ENCODE measurements at places on chromosomes 5 and 9.

- DNase-seq, result no peak
These were observed 282.9 kb downstream of the NFIB start for GRCh38 chr9:14031060-14031414.

- no peak for DNase-seq
These were observed 287.1 kb upstream of the CDH9 start for GRCh38 chr5:27325513-27325912.

DNA sequence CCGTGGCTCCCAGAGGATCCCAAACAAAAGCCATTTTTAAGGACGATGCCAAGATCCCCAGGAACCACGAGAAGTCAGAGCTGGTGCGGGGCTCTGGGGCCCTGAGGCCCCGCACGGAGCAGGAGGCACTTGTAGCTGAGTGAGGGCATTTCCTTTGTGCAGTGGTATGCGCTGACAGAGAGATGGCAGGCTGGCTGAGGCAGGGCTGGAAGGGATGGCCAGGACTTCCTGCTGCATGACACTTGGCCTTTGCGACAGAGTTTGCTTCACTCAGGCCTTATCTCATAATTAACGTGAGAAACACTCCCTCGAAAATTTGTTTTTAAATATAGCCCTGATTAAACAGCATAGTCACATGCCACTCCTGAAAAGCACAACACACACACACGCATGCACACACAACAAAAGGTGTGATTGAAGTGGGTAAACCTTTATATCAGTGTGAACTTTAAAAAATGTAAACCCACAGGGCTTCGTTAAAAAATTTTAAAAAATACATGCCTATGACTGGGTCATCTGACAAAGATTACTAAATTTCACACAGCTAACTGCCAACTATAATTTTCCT, 536.6 kb downstream of the PDE4D start:
- DNase-seq, result peak; percentile 23

DNA sequence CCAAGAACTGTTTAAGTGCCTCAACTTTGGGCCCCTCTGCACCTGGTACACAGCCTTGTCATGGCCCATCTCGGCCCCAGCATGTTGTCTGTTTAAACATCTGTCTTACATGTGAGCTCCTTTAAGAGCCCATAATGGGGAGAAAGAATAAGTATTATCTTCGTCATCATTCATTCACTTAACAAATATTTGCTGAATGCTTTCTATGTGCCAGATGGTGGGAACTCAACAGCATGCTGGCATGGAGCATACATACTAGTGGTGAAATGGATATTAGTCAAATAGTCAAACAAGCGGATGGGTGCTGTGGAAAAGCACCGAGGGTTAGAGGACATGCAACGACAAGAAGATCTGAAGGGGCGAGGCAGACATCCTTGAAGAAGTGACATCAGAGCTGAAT, 54.5 kb downstream of the GABBR2 start:
- no peak for DNase-seq

DNA sequence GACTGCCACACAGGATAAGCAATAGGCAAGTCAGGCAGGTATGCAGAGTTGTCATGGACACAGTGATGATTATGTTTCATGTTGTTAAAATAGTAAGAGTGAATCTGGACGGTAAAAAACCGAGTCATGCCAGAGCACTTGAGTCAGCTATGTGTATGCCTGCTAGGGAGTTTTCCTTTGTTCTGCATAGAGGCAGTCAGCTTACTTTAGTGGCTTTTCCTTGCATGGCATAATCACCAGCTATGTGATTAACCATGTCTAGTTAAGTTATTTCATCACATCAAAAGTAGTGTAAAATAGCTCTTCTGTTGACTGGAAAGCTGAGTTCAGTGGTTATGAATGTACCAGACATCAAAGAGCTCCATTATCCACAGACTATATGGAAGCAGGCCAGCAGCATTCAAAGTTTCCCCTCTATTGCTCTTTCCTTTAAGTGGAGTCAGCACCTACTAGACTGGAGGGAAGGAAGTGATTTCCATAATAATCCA, 989.8 kb downstream of the TLE1 start:
- DNase-seq, result no peak

DNA sequence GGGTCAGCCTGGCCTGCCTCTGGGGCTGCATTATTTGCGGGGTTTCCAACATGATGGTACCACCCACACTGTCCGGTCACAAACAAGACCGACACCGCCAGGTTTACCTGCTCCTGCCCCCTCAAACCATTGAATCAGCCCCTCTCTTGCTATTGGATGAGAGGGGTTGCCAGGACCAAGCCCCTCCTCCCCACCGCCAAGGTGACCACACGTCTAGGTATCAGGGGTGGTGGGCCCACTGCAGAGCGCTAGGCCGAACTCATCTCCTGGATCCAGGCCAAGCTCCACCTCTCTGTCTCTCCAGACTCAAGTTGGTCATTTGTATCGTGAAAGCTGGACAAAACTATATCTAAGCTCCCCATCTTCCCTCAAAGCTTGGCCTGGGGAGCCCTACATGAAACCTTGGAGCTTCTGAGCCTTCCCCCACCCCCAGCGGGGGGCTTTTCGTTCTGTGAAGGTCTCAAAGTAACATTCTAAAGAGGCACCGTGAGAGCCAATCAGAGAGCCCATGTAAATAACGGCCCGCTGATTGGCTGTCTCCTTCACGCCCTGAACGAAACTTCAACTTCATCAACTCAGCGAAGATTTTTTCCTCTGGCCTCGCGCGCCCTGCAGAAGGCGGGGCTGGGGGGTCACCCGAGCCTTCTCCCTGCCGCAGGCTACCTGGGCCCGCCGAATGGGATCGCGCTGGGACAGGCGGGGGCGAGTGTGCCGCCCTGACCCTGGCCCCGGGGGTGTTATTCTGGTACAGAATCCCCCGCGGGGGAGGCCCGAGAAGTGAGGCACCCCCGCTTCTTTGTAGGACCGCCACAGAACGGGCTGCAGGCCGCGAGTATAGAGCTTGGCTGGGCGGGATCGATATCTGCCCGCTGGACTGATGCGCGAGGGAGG, 49.6 kb upstream of the PSD2 start:
- peak; percentile 86 for DNase-seq

DNA sequence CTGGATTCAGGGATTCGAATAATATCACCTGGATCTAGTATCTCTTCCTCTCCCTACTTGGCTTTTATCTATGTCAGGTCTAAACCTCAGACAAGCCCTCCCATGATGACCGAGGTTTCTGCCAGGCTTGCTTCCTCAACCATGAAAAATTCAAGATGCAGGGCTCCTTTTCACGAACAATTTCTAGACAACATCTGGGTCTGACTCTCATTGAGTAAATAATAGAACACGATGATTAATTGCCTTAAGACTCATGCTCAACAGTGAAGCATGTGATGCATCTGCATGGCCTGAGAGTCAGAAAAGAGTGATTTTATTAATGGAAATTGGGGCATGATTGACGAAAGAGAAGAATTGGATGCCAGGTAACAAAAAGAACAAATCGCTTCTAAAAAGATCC, 277.2 kb upstream of the ZNF608 start:
- no peak for DNase-seq

- DNase-seq, result no peak
These were observed 54.4 kb downstream of the ADAMTS2 start for GRCh38 chr5:179290681-179291540.

DNA sequence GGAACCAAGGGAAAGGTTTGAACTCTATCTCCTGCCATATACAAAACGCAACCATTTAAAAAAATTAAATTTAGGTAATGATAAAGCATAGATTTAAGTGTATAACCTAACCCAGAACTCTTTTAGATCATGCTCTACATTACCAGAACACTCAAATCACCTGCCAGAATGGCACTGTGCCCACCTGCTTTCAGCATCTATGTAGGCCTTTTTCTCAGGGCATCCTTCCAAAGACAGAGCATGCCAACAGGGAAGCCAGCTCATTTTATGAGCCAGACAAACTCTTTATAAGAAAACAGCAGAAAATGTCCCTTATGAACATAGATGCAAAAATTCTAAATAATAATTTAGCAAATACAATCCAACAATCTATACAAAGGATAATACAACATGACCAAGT, 47.9 kb upstream of the SMAD5 start:
- no peak for DNase-seq

- peak; percentile 78 for DNase-seq
These were observed 2.1 kb downstream of the CCNO start for GRCh38 chr5:55231029-55231918.

DNA sequence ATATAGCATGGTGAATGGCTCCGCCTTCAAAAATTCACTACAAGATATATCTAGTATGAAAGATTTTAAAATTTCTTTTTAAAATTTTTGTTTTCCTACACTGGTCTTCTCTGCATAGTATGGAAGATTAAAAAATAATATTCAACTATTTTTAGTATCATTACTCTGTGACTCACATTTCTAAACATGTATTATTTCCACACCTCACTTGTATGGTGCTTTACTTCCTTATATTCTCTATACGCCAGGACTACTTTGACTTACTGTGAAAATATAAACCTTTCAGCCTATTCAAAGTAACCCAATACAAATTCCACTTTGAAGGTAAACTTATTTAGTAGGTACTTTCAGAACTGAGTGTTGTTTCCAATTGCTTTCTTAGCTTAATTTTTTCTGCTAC, 26.8 kb upstream of the TXNDC8 start:
- DNase-seq, result no peak

DNA sequence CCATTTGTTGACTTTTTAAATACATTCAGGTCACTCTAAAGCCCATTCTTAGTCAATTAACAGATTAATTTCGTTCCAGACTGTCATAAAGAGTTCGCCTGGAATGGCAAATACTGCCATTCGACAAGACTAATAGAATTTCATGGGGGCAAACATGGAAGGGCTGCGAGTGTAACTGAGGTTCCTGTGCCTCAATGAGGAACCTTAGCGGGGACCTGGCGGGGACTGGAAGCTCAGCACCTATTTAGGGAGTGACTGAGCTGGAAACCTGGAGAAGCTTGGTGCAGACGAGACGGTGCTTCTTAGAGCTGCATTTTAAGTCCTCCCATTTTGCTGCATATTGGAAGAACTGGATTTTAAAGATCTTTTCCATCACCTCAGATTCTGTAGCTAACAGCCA, 3.4 kb downstream of the VCAN start:
- no peak for DNase-seq

DNA sequence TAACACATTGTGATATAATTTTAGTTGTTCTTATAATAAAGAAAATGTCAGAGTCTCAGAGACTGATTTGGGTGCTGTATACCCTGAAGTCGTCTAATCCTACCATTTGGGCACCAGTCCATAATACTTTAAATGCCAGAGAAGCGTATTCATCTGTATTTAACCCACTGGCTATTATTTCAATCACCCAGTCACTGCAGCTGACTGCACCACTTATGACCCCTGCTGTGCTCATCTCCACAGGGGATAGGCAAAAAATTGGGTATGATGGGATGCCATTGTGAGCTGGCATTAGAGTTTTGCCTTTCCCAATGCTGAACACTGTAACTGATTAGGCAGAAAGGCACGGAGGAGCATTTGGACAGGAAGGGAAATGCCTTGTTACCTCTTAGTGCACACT, 599.7 kb downstream of the CAAP1 start:
- no peak for DNase-seq

DNA sequence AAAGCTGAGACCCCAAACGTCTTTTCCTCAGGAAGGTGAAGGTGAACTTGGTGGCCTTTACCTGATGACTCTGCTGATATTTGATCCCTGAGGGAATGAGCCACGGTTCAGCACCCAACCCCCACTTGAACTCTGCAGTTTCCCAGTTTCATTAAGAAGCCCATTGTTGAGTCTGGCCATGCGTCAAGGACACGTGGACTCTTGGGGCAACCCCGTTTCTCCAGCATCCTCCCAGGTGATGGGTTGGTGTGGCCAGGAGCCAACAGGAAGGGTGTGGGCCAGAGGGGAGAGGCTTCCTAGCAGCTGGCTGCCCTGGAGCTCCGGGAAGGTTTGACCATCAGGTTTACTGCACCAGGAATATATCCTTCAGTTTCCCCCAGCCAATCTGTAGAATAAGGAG, 59.5 kb upstream of the GNE start:
- no peak for DNase-seq

DNA sequence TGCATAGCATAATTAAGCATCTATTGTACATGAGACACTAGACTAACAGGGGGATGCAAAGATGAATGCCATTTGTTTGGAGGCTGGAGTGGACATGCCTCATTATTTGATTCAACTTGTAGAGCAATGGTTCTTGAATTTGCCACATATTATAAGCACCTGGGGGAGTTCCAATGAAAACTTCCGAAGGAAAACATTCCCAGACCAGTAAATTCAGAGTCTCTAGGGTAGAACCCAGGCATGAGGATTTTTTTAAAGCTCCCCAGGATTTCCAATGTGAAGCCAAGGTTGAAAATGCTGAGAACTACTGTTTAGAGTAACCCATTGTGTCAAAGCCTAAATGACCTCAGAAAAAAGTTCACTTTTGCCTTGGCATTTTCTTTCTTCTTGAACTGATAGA, 93.9 kb upstream of the ITGA1 start:
- DNase-seq, result no peak

- no peak for DNase-seq
These were observed 500.0 kb downstream of the SPATA31D1 start for GRCh38 chr9:82488313-82489200.

DNA sequence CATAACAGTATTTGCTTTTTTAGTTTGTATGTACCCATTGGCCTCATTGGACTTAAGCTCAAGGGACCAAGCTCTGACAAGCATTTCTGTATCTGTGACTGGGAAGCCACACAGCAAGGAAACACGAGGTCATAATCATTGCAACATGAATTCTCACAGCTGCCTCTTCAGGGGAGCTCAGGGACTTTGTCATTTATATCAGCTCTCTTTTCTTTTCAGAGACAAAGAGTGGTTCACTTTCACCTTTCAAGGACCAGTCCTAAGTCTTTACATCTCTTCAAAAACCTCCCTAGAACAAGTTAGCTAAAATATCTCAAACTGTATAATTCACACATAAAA, 58.6 kb downstream of the ADAMTS12 start:
- no peak for DNase-seq

DNA sequence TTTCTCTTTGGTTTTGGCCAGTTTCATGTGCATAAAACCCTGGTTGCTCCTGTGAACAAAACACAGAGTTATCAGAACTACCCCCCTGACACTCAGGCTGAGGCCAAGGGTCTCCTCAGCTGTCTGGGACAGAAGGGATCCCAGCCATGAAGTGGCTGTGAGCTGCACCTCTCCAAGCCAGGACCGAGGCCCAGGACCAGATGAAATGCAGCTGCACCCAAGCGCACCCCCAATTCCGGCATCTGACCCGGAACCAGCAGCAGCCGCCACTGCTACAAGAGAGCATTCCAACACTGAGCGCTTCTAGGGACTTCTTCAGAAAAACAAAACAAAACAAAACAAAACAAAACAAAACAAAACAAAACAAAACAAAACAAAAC, 16.0 kb upstream of the SLC25A51 start:
- no peak for DNase-seq

- no peak for DNase-seq
These were observed 60.9 kb downstream of the DOCK2 start for GRCh38 chr5:169697976-169698375.

DNA sequence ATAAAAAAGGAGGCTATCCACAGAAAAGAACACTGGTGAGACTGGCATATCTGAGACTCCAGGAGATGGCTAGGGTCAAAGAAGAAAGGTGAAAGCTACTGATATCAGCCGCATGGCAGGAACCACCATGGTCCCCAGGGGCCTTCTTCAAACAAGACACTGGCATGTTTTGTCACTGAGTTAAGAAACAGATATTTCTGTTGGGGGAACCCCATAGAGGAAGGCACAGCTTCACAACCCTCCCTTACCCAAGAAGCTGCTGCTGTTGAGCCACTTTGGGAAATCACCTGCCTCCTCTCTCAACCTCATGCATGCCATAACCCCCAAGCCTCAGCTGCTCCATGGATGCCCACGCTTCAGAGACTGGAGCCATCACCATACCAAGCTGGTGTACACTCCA, 13.3 kb upstream of the BTNL3 start:
- no peak for DNase-seq

GRCh38 chr5:43370352-43370751, 41.8 kb downstream of the CCL28 start:
- DNase-seq, result no peak

Measured in head of caudate nucleus (tissue), 42 donors.